ENCODE measurements at places on chromosomes 11 and 22. TPM values are rescaled to one million over a fixed set of nuclear protein-coding genes. Genes with fewer than 3 reads are reported as not detected.

ANKK1 gene
- 0.16 TPM for total RNA-seq

GRCh38 chr11:114290503-114291235 is 5.5 kb upstream of the NNMT start:
- no peak for DNase-seq

DNA sequence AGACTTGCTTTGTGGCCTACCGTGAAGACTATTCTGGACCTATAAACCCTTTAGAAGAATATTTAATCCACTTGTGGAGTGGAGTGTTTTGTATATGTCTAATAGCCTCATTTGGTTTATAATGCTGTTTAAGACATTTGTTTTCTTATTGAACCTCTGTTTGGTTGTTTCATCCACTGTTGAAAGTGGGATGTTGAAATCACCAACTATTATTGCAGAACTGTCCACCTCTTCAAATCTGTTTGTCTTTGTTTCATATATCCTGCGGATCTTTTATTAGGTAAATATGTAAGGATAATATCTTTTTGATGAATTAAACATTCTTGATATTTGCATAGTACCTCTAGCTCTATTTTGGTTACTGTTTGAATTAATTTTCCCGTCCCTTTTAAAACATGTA is 49.1 kb downstream of the XKR3 start:
- DNase-seq = no peak

DBX1 gene
- not detected for total RNA-seq

TENM4 gene
- total RNA-seq = 4.7 TPM

- DNase-seq = peak; percentile 77
Measured at GRCh38 chr11:119671051-119671450, 57.9 kb downstream of the NECTIN1 start.

GRCh38 chr11:35160902-35161597 is 22.1 kb downstream of the CD44 start:
- DNase-seq = no peak

DNA sequence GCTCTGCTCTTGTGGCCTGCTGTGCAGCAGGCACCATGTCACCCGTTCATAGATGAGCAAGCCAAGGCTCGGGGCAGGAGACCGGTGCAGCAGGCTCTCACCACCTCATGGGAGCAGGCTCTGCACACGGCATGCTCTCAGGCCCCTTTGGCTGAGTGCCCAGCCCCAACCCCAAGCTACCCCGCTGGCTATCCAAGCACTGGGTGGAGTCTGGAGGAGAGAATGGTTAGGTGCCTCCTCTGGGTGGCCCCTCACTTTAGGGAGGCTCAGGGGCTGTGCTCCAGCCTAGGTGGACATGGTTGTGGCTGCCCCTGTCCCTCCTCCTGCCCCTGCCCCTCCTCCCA is 199.9 kb downstream of the IGLL1 start:
- DNase-seq = peak; percentile 38

DNA sequence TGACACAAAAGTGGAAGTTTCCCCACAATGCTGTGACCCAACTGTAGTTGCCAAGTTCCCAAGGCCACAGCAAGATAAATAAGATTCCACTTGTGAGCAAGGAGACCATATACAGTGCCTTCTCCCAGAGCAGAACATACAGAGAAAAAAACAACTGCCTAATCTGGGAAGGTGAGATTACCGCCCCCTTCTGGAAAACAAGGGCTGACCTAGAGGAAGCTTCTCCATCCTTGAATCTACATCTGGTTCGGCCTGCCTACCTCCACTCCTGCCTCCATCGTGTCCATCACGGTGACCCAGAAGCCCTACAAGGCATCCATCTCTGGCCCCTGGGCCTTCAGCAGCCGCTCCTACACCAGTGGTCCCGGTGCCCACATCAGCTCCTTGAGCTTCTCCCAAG is 6.1 kb upstream of the RNASEH2C start:
- no peak for DNase-seq

F2 gene
- not detected for total RNA-seq

- no peak for DNase-seq
Measured at GRCh38 chr22:46747646-46748045, 9.6 kb upstream of the CERK start.

DNA sequence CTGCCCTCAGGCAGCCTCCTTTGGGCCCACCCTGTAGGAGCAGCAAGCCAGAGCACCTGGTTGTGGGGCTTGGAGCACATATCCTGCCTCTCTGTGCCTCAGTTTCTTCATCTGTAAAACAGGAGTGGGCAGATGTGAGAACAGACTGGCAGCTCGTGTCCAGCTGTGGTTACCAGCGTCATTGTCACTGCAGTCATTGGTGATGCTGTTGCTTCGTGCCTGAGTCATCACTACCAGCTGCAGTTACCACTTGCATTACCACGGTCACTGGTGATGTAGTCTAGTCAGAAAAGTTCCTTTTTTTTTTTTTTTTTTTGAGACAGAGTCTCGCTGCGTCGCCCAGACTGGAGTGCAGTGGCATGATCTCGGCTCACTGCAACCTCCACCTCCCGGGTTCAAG is 20.4 kb downstream of the RSPH14 start:
- no peak for DNase-seq

DNA sequence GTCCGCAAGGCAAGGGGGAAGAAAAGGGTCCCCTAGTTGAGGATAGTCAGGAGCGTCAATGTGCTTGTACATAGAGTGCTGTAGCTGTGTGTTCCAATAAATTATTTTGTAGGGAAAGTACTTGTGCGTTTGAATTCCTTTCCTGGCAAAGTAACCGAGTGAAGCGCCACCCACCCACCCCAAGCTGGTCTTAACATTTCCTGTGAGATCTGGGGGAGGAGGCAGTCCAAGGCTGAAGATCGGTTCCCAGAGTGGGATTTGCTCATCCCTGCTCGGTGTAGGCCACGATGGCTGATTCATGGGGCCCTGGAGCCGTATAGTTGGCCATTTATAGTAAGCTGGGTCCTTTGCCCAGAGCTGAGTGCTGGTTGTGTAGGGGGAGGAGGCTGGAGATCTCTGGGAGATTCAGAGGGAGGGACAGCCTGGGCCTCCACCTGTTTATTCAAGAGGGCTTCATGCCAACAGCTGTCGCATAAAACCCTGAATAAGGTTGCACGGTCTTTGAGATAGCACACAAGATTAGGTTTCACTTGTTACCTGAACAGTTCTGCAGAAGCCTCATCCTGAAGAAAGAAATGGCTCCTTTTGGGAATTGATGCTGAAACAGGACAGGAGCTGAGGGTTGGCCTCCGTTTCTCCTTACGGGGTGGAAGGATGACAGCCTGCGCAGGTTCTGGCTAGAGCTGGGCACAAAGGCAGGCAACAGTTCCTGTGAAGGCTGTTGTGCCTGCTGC is 2.4 kb downstream of the ATF4 start:
- DNase-seq = no peak

USP35 gene
- 28.0 TPM for total RNA-seq

MPZL2 gene
- total RNA-seq = 63.2 TPM

CALCB gene
- total RNA-seq = 0.15 TPM

SEZ6L gene
- 0.18 TPM for total RNA-seq

GRCh38 chr11:73225851-73226250 is 7.8 kb downstream of the P2RY2 start:
- peak; percentile 61 for DNase-seq

DNAJB7 gene
- not detected for total RNA-seq

DNA sequence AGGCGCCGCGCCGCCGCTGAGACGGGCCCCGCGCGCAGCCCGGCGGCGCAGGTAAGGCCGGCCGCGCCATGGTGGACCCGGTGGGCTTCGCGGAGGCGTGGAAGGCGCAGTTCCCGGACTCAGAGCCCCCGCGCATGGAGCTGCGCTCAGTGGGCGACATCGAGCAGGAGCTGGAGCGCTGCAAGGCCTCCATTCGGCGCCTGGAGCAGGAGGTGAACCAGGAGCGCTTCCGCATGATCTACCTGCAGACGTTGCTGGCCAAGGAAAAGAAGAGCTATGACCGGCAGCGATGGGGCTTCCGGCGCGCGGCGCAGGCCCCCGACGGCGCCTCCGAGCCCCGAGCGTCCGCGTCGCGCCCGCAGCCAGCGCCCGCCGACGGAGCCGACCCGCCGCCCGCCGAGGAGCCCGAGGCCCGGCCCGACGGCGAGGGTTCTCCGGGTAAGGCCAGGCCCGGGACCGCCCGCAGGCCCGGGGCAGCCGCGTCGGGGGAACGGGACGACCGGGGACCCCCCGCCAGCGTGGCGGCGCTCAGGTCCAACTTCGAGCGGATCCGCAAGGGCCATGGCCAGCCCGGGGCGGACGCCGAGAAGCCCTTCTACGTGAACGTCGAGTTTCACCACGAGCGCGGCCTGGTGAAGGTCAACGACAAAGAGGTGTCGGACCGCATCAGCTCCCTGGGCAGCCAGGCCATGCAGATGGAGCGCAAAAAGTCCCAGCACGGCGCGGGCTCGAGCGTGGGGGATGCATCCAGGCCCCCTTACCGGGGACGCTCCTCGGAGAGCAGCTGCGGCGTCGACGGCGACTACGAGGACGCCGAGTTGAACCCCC is 798 bp downstream of the BCR start:
- peak; percentile 62 for DNase-seq

DNA sequence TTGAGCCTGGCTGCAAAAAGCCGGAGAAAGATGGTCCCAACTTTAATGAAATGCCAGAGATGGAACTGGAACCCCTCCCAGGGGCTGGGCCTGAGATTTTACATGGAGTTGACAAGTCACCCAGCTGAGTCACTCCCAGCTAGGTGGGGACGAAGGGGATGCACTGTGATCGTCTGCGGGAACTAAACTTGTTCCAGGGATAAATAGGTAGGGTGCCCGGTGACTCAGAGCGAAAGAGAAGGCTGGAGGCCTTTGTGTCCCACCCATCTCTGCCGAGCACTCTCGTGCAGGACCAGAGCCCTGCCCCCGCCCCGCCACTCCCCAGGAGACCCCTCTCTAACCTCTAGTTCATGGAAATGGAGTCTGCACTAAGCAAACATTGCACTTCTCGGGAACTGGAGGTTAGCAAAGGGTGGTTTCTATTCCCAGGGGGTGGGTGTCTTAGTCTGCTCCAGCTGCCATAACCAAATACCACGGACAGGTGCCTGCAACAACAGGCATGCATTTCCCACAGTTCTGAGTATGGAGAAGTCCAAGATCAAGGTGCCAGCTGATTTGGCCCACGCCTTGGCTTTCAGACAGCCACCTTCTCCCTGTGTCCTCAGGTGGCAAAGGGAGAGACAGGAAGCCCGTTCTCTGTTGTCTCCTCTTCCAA is 60.7 kb upstream of the FADD start:
- no peak for DNase-seq

C11orf87 gene
- not detected for total RNA-seq

GRCh38 chr22:43847376-43848289 is 14.7 kb downstream of the SULT4A1 start:
- no peak for DNase-seq

DNA sequence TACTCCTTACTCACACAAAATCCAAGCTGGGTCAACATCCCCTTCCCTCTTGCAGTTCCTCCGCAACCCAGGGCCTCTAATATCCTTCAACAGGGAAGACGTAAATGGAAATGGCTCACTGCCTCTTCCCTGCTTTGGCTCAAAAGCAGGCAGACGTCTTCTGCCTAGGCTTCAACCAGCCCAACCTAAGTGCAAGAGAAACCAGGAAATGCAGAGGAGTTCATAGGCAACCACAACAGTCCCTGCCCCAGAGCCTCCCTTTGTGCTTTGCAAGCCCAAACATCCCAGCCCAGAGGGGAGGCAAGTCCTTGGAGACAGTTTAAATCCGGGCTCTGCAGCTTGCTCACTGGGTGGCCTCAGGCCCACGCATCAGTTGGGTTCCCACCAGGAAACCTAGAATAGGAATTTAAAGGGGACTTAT is 33.3 kb downstream of the CD6 start:
- no peak for DNase-seq

- no peak for DNase-seq
Measured at GRCh38 chr11:47329987-47330931, 22.2 kb downstream of the MYBPC3 start.

GRCh38 chr11:102415304-102415916 is 37.2 kb downstream of the TMEM123 start:
- no peak for DNase-seq

DNA sequence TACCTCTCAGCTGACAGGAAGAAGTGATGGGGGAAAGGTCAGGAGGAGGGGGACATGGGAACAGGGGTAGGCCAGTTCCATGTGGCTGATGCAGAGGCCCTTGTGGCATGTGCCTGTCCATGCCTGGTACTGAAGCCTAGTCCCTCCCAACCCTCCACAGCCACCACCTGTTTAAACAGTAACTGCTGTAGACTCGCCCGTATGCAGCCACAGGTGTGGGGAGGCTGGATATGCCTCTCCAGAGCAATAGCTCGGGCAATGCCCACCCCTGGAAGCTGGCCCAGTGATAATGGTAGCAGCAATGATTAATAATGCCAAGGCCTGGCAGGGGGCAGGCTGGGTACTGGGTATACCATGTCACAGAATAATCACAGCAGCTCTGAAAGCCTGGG is 2.3 kb downstream of the SMTN start:
- DNase-seq = no peak

DNA sequence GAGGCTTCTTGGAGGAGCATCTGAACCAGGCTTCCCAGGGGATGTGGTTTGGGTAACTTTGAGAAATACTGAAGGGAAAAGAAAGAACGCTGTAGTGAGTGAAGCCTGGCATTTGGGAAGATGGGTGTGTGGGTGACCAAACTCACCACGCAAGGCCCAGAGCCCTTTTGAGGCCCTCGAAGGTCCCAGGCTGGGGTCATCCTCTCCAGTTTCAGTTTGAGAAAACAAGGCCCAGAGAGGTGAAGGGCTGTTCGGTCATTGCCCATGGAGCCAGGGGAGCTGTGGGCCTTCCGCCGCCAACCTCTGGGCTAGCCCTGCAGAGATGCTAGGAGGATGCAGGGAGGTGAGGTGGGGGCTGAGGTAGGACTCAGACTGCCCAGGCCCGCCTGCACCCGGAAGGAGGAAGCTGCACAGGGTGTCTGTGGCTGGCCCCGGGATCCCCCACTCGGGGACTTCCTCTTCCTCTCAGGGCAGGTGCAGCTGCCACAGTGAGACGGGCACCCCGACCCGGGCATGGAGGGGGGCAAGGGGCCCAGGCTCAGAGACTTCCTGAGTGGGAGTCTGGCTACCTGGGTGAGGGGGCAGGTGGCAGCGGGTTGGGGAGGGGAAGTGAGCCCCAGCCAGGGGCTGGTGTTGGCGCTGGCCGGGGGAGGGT is at the start of gene CCDC88B:
Gene CCDC88B (plus strand): TSS at position 451 of the 655 bp plus-strand sequence. CDS start 63 bp downstream, at position 514.
- no peak for DNase-seq

Measured in aorta (tissue), 5 donors.